ENCODE measurements at places on chromosomes 3 and 15.

DNA sequence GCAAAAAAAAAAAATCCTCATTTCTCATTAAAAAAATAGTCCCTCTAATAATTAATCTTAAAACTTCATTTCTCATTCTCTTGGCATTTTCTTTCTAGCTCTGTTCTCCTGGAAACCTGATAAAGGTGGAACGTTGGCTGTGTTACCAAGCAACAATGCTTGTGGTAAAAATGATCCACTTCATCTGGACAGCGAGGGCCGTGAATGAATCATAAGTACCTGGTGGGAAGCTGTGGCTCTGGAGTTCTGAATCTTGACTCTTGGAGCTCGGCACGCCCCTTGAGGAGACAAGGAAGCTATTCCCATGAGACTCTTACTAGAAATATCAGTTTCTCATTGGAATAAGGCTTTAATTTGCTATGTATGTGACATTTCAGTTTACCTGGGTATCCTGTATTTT lies 32.5 kb downstream of the BCL2L10 start:
- DNase-seq = no peak

DNA sequence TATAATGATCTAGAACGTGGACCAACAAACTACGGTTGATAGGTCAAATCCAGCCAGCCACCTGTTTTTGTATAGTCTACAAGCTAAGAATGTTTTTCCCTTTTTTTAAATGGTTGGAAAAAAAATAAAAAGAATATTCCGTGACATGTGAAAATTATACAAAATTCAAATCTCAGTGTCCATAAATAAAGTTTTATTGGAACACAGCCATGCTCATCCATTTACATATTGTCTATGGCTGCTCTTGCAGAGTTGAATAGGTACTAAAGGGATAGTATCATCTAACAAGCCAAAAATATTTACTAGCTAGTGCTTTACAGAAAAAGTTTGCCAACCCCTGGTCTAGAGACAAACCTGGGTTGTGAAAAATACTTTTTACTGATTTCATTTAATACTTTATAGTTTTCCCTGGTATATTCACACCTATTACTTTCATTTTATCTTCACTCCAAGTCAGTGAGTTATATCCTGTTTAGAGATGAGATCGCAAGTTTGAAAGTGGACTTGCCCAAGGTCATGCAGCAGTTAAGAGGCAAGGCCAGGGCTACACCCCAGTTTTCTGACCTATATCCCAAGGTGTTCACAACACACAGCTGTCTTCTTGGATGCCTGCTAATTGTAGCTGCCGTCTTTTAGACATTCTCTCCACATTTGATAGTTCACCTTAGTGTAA lies 58.4 kb downstream of the IGF2BP2 start:
- DNase-seq = no peak

GRCh38 chr3:192445770-192446644 lies 281.3 kb downstream of the FGF12 start:
- DNase-seq = no peak

DNA sequence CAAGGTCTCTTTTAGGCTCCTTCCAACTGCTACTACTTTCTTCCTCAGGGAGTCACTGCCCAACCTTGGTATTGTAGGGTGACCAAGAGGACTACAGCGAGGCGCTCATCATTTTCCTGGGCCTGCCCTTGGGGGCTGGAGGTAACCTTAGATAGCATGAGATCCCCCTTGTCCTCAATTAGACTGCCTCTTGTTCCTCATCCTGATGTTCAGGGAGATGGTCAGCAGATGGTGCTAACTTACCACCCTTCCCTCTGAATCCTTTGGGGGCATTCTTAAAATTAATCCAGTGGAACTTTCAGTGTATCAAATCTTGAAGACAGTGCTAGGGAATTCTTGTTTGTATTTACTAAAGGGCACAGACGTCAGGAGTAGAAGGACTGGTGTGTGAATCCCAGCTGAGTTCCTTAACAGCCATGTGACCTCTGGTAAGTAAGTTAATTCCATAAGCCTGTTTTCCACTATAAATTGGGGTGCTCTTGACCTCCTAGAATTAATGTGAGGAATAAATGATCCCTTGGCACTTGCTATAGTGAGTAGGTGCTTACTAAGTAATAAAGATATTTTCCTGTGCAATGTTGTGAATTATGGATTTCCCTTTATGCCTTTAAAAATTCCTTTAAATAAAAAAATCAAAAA lies 4.1 kb upstream of the CLPX start:
- DNase-seq = no peak

DNA sequence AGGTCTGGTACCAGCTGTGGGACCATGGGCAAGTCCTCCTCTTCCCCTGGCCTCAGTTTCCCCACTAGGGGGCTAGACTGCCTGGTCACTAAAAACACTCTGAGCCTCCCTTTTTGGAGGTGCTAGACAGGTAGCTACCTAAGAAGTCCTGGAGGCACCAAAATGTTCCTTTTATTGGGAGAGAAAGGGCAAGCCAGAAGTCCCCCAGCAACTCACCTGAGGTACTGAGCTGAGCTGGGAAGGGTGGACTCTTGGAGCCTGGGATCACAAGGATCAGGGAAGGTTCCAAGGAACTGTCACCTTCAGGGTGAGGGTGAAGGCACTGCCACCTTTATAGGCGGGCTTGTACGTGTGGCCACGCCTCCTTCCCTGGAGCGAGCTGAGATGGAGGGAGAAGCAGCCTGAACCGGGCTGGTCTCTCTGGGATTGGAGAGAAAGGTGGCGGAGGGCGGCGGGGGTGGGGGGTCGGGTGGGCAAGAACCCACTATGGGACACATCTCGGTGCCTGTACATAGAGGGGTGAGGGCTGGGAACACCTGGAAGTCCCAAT lies at the start of gene CYP1A1:
TSS of gene CYP1A1 (minus strand) at position 304 of the 550 bp plus-strand sequence. CDS start 2,431 bp downstream, outside the sequence.
- DNase-seq = no peak

- DNase-seq = no peak
Measured at GRCh38 chr3:143358155-143358792, 238.7 kb downstream of the CHST2 start.

GRCh38 chr3:36895496-36896409 lies 49.1 kb downstream of the TRANK1 start:
- DNase-seq = no peak

- DNase-seq = no peak
Measured at GRCh38 chr3:9512456-9513045, 41.1 kb downstream of the LHFPL4 start.

DNA sequence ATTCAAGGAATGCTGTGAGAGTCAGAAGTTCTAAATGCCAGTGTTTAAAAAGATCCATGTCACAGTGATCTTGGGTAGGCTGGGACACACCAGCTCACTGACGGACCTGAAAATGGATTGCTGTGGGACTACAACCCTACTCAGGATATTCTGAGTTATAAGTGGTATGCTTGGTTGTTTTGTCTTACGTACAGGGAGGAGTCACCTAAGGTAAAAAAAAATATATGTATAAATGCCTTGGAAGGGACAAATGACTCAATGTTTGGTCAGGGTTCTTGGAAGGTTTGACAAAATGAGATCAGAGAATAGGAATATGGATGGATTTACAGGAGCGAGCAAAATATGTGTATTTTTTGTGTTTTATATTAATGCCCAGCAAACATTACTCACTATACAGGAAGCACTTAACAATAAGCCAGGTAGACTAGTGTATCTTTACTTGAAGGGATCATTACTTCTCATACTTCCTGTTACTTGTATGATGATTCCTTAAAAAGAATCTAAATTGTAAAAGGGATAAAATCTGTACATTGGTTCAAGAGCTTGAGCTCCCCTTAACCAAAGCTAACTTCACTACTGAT lies 767.3 kb downstream of the GBE1 start:
- no peak for DNase-seq

DNA sequence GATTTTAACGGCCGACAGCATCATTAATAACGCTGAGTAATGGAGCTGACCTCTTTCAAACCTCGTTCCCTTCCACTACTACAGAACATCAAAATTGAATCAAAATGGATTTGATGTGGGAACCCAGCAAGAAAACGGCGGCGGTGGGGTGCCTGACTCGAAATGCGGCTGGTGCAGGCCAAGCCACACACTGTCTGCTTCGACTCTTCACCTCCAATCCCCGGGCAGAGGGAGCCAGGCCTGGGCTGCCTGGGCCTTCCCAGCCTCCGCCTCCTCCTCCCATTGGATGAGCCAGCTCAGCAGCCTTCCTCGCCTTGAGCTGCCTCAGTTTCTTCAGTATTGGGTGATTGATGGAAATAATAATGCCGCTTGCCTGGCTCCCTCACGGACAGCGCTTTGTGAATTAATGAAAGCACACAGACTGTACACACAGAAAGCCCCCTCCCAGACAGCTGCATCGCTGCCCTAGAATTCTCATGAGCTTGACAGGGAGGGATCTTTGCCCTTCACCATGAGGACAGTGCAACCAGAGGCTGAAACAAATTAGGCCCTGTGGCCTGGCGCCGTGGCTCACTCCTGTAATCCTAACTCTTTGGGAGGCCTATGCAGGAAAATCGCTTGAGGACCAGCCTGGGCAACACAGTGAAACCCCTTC lies 11.4 kb upstream of the MEGF11 start:
- no peak for DNase-seq

- no peak for DNase-seq
Measured at GRCh38 chr3:76365275-76365674, 579.9 kb upstream of the ZNF717 start.

- DNase-seq = no peak
Measured at GRCh38 chr3:50495609-50496423, 7.6 kb downstream of the CACNA2D2 start.

GRCh38 chr15:57953874-57954273 lies 111.6 kb downstream of the ALDH1A2 start:
- no peak for DNase-seq

GRCh38 chr3:61724183-61724582 lies 162.8 kb downstream of the PTPRG start:
- DNase-seq = no peak

DNA sequence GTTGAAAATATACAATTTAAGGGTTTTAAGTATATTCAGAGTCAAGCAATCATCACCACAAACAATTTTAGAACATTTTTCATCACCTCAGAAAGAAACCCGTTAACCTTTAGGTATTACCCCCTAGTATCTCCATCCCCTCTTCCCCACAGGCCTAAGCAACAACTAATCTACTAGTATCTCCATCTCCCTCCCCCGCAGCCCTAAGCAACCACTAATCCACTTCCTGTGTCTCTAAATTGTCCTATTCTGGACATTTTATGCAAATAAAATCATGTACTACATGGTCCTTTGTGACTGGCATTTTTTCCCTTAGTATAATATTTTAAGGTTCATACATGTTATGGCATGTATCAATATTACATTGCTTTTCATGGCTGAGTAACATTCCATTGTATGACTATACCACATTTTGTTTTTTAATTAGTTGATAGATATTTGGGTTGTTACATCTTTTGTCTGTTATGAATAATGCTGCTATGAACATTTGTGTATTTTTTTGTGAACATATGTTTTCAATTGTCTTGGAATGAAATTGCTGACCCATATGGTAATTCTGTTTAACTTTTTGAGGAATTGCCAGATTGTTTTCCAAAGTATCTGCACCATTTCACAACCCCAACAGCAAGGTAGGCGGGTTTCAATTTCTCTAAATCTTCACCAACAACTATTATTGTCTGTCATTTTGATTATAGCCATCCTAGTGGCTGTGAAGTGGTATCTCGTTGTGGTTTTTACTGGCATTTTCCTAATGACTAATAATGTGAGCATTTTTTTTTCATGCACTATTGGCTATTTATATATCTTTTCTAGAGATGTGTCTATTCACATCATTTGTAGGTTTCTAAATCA lies 215.6 kb upstream of the CD96 start:
- no peak for DNase-seq

GRCh38 chr15:65326117-65326526 lies 21.6 kb downstream of the RNU5B-1 start:
- DNase-seq = peak; percentile 64

DNA sequence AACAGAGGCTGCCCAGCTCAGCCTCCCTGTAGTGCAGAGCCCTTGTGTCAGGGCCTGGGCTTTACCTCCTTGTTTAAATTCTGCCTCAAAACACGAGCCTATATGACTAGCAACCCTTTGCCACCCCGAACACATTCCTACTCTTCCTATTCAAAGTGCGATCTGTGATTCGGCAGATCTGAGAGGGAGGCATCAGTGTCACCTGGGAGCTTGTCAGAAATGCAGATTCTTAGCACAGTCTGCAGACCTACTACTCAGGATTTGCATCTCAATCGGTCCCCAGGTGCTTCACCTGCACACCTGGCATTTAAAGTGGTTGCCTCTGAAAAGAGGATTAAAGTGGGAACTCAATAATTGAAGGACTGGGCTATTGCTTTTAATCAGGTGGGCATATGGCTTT lies 273.2 kb upstream of the TOPAZ1 start:
- DNase-seq = no peak

DNA sequence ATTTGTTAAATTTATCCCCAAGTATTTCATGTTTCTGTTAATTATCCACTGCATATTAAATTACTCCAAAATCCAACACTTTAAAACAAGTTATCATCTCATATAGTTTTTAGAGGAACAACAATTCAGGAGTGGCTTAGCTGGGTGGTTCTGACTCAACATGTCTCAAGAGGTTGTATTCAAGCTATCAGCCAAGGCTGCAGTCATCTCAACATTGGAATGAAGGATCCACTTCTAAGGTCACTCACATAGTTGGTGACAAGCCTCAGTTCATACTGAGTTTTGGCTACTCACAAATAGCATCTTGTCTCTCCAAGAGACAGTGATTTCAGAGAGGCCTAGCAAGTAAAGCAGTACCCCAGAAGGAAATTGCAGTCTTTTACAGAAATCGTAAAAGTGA lies 134.7 kb downstream of the NR2E3 start:
- DNase-seq = no peak

GRCh38 chr15:78641749-78642275 lies 802 bp upstream of the CHRNB4 start:
- no peak for DNase-seq

- no peak for DNase-seq
Measured at GRCh38 chr3:62604751-62605351, 231.5 kb upstream of the FEZF2 start.

DNA sequence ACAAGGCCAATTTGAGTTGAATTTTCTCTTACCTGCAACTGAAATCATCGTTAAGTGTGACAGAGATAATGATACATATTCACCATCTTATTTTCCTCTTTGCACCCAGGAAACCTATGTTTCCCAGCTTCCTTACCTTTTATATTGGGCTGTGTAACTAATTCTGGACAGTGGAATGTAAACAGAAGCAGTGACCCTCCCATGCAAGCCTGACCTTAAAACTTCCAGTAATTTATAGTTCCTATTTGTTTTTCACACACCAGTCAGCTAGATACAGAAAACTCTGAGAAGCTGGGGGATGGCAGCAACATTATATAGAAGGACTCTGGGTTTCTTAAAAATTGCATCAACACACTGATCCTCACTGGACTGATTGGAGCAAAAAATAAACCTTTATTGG lies 4.5 kb upstream of the ZNF280D start:
- no peak for DNase-seq

GRCh38 chr3:195012571-195012970 lies 258.4 kb downstream of the XXYLT1 start:
- no peak for DNase-seq

- no peak for DNase-seq
Measured at GRCh38 chr3:50610181-50610971, 1.2 kb downstream of the CISH start.

DNA sequence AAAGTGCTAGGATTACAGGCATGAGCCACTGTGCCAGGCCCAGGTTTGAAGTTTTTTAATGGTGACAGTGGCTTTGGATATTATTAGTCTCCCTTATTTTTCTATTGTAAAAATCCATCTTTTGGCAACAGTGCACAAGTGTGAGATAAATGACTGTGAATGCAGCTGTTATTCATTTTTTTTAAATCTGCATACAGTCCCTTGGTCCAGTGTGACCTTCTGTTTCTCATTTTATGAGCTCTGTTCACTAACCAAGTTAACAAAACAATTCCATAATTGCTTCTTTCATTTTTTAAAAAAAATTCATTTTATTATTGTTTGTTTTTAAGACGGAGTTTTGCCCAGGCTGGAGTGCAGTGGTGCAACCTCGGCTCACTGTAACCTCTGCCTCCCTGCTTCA lies 381.8 kb downstream of the NAALADL2 start:
- DNase-seq = no peak

All from hypothalamus (tissue), 51 donors.